Motor neuron (in vitro differentiated cells): ENCODE measurements at places on chromosomes 13 and 19. TPM values are rescaled to one million over a fixed set of nuclear protein-coding genes. Genes with fewer than 3 reads are reported as not detected.

PRR22 gene
- total RNA-seq = 1.1 and 1.6 TPM in 2 replicates

KIR3DL2 gene
- 0.19 and 0.43 TPM in 2 replicates for total RNA-seq

LRFN3 gene
- 5.0 and 6.0 TPM in 2 replicates for total RNA-seq

GRCh38 chr19:643736-644135 is 4.1 kb downstream of the FGF22 start:
- no peak for ATAC-seq

- no peak for ATAC-seq
Measured at GRCh38 chr13:65468628-65469027, 1761.5 kb downstream of the PCDH9 start.

- no peak for ATAC-seq
Measured at GRCh38 chr13:73935991-73936390, 198.2 kb downstream of the KLF12 start.

DNA sequence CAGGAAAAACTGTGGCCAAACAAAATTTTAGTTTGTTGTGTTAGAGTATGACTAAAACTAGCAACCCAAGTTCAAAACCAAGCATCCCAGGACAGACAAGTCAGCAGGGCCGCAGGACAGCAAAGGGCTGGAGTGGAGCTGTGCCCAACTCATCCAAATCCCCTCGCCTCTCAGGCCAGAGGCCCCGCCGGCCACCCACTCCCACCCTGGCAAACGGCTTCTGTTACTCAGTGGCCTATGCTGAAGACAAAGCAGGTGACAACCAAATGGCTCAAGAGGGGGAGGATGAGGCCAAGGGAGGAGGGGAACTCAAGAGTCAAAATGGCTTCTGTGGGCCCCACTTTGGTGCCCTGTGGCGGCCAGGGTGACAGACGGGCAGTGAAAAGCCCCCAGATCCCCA is 69.7 kb downstream of the SLC7A1 start:
- ATAC-seq = no peak

KLF1 gene
- total RNA-seq = not detected in 2 replicates

- no peak for ATAC-seq
Measured at GRCh38 chr13:82615043-82615442, 1267.2 kb downstream of the SLITRK1 start.

DNA sequence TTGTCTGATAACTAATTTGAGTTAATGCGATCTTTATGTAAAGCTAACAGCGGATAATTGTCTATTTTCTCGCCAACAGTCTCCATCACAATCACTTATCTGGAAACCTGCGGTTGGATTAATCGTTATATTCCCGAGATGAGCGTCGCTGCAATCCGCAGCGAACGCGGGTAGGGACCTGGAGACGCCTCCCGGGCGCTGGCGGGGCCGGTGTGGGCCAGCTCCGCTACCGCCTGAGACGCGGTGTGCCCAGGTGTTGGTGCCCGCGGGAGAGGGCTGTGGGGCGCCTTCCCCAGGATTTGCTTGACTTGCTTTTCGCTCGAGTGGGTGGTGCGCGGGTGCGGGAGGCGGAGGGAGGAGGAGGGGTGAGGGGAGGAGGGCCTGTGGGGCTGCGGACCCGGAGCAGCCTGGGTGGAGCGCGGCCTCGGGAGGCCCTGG is 38.3 kb downstream of the SOX1 start:
- ATAC-seq = peak; percentile 17

DNA sequence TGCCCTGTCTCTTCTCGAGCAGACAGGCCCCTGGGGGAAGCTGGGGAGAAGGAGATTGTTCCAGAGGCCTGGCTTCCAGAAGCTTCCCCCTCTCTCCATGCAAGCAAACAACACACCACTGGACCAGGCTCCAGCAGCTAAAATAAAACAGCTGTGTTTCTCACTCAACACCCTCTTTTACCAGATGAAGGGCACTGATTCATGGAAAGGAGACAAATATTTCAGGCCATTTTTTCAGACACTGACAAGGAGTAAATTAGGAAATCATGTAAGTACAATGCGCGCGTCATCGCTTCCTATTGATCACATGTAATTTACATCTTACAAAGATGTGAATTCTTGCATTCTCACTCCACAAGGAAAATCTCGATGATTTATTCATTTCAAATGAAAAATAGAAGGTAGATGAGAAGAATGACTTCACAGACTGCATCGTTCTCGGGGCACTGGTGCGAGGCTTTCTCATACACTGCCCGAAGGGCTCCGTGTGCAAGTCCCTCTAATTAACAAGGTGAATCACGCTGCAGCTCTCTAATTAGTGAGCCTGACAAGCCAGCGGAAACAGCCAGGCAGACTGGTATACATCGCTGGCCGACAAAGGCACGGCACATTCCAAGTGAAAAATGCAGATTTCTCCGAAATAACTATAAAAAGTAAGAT is 153.6 kb downstream of the KCTD15 start:
- peak; percentile 75 for ATAC-seq

TUBA3C gene
- total RNA-seq = not detected in 2 replicates

GRCh38 chr19:49666120-49666444 is 349 bp downstream of the BCL2L12 start:
- no peak for ATAC-seq

DNA sequence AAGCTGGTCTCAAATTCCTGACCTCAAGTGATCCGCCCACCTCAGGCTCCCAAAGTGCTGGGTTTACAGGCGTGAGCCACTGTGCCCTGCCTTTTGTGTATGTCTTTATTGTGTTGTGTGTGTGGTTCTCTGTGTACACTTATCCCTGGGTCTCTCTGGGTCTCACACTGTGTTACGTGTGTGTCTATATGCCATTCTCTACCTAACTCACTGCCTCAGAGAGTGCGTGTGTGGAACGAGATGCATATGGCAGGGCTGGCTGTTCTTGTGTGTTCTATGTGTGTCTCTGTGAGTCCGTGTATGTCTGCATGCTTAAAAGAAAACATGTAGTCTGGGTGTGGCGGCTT is 10.5 kb downstream of the FOXA3 start:
- no peak for ATAC-seq

DNA sequence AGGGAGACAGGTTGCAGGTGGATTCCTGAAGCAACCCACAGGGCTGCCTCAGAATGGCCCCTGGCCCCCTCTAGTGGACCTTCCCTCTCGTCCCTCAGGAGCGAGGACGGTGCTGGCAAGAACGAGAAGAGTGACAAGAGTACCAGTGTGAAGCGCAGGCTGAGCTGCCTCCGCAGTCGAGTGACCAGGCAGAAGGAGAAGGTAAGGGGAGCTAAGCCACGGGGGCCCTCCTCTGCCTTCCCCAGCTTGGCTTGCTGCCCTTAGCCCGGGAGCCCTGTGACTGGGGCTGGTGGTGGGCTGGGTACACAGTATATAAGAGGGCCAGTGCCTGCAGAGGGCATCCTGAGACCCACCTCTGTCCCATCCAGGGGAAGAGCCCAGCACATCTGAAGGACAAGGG is 34.0 kb downstream of the ARHGEF18 start:
- no peak for ATAC-seq

- ATAC-seq = no peak
Measured at GRCh38 chr13:75533861-75534260, 3.8 kb downstream of the COMMD6 start.

KCNJ14 gene
- 1.0 TPM in 2 replicates for total RNA-seq

PROZ gene
- total RNA-seq = 0.14 and 0.47 TPM in 2 replicates

HSPB6 gene
- total RNA-seq = 0.22 and 0.63 TPM in 2 replicates

DNA sequence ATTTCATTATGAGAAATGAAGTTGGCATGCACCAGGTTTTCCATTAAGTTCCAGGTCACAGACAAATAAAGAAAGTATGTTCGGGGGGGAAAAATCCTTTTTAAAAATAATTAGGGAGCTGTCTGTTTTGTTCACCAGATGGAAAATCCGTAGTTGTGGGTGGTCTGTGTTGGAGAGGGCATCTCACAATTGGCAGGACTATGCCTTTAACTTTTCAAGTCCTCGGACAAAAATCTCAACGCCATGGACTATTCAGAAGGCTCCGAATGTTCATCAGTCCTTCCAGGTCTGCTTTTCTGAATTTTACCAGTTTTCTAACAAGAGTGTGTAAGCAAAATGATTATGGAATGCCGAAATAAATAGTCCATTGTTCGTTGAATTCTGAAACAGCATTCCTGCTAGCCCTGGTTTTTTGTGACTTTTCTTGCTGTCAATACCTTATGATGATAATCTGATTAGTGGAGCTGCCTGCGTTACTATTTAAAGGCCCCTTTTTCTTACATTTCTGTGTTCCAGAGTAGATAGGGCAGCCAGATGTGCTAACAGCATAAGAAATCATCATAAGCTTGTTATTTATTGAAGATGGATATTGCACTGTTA is 146.9 kb downstream of the TM9SF2 start:
- no peak for ATAC-seq

GRCh38 chr13:103437651-103438050 is 371.4 kb upstream of the SLC10A2 start:
- ATAC-seq = no peak

GRCh38 chr19:3125900-3126524 is 9.8 kb upstream of the GNA15 start:
- ATAC-seq = peak; percentile 23
